ENCODE measurements at places on chromosomes 5 and 9.

GRCh38 chr5:134142052-134142451, 27.6 kb downstream of the TCF7 start:
- no peak for DNase-seq

DNA sequence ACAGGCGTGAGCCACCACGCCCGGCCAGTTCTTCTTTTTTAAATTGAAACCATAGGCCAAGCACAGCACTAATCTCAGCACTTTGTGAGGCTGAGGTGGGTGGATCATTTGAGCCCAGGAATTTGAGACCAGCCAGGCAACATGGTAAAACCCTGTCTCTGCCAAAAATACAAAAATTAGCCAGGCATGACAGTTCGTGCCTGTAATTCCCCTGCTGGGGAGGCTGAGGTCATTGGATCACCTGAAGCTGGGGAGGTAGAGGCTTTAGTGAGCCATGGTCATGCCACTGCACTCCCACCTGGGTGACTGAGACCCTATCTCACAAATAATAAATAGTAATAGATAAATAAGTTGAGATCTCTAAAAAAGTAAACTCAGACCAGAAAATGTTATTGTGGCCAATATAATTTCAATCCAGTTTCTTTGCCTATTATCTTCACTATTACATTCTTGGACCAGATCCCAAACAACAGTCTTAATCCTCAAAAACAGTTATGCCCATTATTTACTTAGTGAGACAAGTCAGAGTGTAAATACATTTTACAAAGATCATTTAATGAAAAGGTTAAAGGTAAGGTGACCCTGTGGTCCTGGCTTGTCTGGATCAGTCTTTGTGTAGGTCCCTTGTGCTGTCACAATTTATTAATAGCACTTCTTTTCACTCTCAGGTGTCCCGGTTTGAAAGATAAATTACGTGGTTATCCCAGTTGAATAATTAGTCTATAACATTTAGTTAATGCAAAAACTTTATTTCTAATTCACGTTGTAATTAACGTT, 53.6 kb downstream of the RAB24 start:
- DNase-seq: no peak

DNA sequence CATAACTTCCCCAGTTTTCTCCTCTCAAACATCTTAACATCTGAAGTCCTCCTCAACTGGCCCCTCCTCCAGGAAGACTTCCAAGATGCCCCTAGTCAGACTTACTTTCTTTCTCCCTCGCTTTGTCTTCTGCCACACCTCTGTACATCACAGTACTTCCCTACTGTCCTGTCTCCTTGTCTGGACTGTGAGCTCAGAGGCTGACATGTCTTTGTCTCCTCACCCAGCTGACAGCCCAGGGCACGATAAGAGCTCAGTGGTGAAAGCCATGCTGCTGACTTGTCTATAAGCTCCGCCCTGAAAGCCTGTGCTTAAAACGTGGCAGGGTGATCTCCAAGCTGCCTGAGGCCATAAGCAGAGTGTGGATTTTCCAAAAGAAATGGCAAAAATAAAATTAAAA, 33.0 kb upstream of the SLC25A51 start:
- no peak for DNase-seq

GRCh38 chr9:91145496-91145895, 216.2 kb downstream of the AUH start:
- no peak for DNase-seq

GRCh38 chr9:109856785-109857184, 76.8 kb downstream of the PALM2AKAP2 start:
- DNase-seq: no peak

DNA sequence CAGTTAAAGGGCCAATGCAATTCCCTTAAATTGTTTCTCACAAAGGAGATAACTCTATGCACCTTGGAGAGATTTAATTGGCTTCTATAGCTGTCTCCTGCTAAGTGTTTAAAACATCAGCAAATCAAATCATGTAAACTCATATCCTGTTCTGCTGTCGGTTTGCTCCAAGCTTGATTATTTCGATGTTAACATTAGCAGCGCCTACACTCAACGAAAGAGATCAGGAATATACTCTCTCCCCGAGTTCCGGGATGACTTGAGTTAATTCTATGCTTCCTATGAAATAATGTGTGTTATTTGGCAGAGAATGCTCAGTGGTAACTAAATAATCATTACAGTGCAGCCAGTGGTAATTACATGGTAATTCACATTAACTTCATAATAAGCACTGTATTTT, 338.6 kb downstream of the EBF1 start:
- DNase-seq: no peak

DNA sequence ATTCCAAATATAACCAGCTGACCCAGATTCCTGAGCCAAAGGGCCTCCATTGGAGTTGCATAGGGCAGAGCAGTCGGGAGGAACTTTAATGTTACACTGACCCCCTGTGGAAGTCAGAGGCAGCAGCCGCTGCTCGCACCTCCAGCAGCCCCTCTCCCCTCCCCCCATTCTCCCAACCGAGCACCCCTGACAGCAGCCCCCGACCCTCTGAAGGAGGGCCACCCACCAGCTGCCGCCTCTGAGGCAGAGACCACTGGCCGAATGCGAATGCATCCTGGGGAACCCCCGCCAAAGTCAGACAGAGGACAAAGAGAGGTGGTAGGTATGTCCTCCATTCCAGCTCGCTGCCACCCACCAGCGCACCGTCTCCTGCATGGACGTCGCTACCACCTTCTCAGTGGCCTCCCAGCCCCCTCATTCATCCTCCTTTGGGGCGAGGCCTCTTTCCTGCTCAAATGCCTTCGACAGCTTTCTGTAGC, 231.0 kb downstream of the CDK5RAP2 start:
- no peak for DNase-seq

GRCh38 chr5:124315741-124316415, 430.6 kb downstream of the ZNF608 start:
- no peak for DNase-seq

DNA sequence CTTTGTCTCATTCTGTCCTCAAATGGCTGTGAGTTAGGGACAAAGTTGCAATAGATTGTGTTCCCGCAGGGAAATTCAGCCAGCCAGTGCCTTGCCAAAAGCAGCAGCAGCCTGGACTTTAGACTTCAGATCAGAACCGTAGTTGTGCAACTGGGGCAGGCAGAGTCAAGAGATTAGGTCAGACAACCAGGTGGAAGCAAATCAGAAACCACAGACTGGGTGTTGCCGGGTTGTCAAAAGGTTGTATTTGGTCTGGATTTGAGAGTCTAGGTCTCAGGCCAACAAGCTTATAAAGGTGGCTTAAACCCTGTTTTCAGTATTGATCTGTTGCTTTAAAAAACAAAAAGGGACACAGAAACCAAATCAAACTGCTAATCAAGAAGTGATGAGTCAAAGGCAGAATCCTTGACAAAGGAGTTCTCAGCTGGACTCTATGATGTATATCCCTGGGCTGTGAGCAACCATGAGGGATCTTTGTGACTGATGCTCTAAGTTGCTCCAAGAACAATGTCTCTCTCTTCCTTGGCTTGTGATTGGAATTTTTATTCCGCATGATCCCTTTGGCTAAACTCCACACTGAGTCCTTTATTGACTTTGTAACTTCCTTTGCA, 20.9 kb downstream of the RFK start:
- DNase-seq: no peak

DNA sequence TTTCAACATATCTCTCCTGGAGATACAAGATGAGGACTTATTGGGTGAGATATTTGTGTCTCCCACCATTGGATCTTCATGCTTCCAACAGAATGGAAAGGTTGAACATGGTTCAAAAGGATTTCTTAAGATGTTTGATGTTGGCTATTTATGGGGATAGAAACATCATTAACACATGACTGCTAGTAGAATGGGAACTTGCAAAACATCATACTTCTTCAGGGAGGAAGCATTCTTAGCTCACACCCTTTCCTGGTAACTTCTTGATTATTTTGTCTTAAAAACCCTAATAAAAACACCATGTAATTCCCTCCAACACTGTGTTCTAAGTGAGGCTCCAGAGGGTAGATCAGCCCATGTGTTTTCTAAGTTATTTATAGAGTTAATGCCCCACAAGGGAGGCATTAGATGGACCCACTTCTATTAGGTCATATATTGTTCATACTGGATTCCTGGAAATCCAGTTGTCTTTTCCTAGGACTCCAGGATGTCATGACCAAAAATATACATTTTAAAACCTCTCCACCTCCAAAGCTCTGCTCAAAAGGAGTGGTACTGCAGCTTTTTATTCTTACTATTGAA, 95.8 kb downstream of the FOXD1 start:
- DNase-seq: no peak

DNA sequence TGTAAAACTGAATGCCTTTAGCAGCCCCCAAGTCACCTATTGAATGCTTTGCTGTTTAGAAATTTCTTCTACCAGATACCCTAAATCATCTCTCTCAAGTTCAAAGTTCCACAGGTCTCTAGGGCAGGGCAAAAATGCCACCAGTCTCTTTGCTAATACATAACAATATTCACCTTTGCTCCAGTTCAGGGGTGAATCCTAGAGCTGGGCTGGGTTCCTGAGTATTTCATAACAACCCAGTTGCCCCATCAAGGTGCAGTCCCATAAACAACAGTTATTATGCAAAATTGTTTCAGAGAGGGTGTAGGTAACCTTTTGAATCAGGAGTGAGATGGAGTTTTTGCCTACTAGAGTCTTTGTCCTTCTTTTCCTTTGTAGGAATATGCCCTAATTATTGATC, 19.0 kb upstream of the C1QTNF3 start:
- no peak for DNase-seq

DNA sequence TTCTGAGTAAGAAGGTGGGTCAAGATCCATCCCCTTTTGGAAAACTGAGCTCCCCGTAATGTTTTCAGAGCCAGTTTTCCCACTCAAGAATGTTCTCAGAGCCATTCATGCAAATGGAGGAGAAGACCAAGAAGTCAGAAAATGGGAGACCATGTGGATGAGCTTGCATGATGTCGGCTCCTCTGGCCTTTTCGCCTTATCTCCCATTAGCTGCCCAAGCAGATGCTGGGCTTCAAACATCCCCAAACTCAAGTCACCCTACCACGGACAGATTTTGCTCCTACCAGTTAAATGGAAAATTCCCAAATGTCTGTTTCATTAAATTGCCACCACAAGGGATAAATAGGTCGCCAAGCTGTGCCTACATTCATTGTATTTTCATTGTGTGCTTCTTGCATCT, 161.4 kb downstream of the ICE1 start:
- DNase-seq: no peak

- DNase-seq: no peak
Measured at GRCh38 chr5:168985454-168985853, 315.5 kb downstream of the SLIT3 start.

DNA sequence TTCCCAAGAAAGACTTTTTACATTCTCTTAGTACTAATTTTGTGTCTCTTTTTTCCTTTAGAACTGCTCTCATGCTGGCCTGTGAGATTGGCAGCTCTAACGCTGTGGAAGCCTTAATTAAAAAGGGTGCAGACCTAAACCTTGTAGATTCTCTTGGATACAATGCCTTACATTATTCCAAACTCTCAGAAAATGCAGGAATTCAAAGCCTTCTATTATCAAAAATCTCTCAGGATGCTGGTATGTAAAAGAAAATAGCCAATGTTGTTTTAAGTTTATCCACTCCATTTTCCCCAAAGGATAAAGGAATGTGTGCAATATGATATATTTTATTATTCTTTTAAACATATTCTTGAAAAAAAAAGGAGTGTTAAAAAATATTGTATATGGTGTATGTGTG, 27.3 kb upstream of the TTC23L start:
- no peak for DNase-seq

- no peak for DNase-seq
Measured at GRCh38 chr5:71697967-71698366, 21.1 kb upstream of the CARTPT start.

GRCh38 chr5:96829297-96829696, 21.6 kb upstream of the ERAP1 start:
- no peak for DNase-seq

GRCh38 chr9:93864032-93864431, 91.1 kb downstream of the BARX1 start:
- DNase-seq: no peak

- peak; percentile 66 for DNase-seq
Measured at GRCh38 chr5:126499853-126500342, 76.7 kb downstream of the GRAMD2B start.

- DNase-seq: no peak
Measured at GRCh38 chr5:81241001-81241400, 7.9 kb downstream of the CKMT2 start.

GRCh38 chr5:39376293-39376714, 12.0 kb upstream of the C9 start:
- peak; percentile 62 for DNase-seq

DNA sequence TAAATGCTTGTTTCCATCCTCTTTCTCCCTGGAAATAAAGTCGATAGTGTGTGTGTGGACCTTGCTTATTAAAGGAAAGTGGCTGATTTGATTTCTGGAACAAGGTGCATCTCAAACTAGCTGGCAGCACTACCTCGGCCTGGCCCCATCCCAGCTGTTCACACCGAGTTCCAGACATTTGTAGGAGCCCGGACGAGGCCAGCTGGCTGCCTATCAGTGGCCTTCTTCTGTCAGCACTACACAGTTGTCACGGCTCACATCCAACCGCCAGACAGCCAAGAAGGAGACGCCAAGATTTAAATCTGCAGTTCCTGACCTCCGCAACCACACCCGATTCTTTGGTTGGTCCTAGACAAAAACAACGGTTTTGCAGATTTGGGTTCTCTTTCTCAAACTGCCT, 63.6 kb downstream of the PALM2AKAP2 start:
- no peak for DNase-seq

GRCh38 chr5:150632305-150633160, 7.9 kb upstream of the SYNPO start:
- DNase-seq: no peak

GRCh38 chr5:134659922-134660321, 11.3 kb downstream of the SEC24A start:
- DNase-seq: no peak

- DNase-seq: no peak
Measured at GRCh38 chr9:116020801-116021200, 132.8 kb upstream of the PAPPA start.

DNA sequence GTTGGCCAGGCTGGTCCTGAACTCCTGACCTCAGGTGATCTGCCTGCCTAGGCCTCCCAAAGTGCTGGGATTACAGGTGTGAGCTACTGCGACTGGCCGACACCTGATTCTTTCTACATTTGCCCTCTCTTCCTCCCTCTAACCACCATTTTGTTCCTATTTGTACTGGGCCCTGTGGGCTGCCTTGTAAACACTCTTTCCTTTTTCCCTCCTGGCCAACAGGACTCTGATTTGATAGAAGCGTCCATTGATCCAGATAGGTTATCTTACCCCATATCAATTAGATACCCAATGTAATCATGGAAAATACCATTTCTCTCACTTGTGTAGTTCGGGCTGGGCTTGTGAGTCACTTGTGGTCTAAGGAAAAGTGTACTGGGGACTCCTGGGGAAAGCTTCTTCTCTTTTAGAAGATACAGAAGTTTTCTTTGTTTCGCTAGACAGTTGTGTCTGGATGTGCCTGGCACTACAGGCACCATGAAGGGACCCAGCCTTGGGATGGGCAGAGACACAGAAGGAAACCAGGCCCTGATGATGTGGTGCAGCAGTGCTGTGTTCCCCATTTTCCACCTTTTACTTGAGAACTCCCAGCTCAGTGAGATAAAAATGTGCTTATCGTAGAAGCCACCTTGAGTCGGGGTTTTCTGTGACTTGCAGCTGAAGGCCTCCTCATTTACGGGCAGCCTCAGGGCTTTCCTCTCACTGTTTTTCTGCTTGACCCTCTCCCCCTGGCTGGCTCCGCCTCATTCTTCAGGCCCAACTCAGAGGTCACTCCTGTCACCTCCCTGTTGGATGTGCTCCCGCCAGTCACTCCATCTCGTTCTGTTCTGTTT, 32.8 kb upstream of the CPEB4 start:
- no peak for DNase-seq

- no peak for DNase-seq
Measured at GRCh38 chr9:106487266-106487665, 375.7 kb upstream of the ZNF462 start.

- DNase-seq: peak; percentile 58
Measured at GRCh38 chr9:123349691-123350480, 6.1 kb upstream of the CRB2 start.
